ENCODE measurements at places on chromosomes 16 and 17.

GRCh38 chr17:8435245-8436168 lies at the start of gene NDEL1:
Gene NDEL1, plus strand, starts transcription at chr17:8435884. Its CDS starts 8,388 bp downstream, at chr17:8444272.
- peak; percentile 98 for DNase-seq

DNA sequence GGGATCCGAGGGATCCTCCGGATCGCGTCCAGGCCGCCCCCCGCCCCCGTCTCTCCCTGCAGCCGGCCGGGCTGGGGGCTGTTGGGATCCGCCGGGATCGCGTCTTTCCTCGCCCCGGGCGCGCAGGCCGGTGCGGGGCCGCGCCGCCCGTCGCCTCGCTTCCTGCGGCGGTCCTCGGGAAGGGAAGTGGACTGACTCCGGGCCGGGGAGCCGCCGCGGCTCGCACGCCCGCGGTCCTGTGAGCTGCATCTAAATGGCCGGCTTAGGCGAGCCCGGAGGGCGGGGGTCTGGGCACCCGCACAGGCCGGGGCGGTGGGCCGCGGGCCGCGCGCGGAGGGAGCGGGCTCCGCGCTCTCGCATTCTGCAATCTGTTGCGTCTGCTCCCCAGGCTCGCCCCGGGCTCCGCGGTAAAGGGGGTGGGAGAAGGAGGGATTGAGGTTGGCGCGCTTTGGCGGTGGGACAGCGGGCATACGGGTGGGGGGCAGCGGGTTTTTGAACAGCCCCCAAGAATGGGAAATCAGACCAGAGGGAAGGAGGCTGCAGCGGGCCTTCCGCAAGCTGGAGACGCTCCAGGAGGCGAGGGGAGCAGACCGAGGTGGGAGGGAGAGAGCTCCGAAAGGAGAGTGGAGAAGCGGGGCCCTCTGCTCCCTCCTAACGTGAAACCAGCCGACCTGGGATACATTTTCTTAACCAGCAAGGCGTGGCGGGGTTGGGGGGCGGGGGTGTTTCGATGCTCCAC lies 2.2 kb downstream of the TMEM132E start:
- no peak for DNase-seq

DNA sequence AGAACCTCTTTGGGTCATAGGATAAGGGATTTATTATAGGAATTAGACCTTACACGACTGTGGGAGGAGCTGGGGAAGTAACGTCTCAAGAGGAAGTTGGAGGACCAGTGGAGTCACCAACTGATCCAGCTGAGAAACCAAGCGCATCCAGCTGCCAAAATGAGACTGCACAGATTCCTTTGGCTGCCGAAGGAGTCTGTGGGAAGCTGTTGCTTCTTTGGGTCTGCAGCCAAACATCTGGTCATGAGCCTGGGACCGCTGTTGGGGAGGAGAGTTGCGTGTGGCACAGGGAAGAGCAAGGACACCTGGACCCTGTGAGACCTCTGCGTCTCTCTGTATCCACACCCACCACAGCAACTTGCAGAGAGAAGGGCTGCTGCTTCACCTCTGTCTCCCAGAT lies 2.4 kb upstream of the NACA2 start:
- no peak for DNase-seq

DNA sequence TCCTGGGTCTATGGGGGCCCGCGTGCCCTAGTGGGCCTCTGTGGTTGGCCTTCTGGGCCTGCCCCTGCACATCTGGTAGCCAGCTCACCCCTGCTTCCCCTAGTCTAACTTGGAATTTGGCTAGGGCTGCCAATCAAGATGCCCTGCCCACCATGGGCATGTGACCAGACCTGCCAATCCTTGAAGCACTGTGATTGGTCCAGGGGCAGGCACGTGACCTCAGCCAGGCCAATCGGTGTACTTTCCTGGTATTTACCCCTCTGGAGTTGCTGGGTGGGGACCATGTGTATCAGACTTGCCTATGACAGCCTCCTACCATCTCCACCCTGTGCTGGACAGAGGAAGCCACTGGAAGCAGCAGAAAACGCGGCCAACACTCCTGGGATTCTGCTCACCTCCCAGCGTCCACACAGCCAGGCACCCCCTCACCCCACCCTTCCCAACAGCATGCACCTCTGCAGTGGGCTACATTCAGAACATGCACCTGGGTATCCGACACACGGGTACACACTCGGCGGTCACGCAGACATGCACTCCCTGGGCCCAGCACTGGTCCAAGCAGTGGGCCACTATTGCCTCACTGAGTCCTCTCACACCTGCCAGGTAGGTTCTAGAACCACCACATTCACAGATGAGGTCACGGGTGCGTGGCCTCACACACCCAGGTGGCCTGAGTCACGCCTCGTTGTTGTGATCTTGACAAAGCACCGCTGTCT lies 96.9 kb downstream of the RBFOX3 start:
- no peak for DNase-seq

- DNase-seq, result no peak
These were observed 39.3 kb upstream of the MAP2K6 start for GRCh38 chr17:69375229-69375628.
